Stimulated activated CD4-positive, alpha-beta T cell treated with anti-CD3 and anti-CD28 coated beads, Interleukin-4, amount 100 ng/mL, for 4 hours (primary cell): ENCODE measurements at places on chromosomes 7 and 10.

DNA sequence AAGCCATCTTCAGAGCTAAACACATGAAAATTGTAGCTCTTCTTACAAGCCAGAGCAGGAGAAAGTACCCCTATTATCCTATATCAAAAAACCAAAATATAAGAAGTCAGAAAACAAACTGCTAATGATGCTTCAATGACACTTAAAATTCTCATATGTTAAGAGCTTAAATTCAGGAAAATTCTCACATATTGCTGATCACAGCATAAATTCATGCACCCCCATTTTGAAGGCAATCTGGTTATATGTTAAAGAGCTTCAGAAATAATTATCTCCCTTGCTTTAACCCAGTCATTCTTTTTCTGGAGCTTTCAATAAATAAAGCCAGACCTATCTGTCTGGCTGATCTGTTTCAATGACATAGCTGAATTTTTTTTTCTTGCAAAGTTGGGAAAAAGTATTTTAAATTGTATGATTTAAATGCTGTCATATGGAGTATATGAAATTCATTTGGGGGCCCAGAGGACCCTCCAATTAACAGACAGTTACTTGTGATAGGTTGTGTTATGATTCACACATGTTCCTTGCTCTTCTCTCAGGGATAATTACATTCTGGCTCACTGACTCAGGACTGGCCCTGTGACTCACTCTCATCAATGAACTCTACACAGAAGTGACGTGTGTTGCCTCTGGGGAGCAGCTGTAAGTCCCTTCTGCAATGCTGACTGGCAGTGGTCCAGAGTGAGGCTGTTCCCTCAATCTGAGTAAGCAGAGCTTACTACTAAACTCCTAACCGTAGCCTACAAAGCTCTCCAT lies 85.2 kb downstream of the HGF start:
- no peak for DNase-seq

DNA sequence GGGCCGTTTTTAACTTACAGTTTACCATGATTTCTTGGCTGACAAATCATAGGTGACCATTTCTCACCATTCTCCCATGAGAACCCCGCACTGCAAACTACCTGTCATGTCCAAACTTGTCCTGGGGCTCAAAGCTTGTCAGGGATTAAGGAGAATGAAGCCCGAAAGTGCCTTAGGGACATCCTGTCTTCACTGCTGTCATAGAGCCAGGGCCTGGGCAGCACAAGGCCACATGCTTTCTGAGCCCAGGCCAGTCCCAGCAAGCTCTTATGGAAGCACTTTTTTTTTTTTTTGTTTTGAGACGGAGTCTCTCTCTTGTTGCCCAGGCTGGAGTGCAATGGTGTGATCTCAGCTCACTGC lies 33.9 kb downstream of the CCM2 start:
- DNase-seq: no peak

GRCh38 chr7:5360451-5360850 lies 63.2 kb downstream of the TNRC18 start:
- DNase-seq: no peak

- DNase-seq: no peak
These were observed 22.5 kb downstream of the PDZD8 start for GRCh38 chr10:117352724-117353123.

- DNase-seq: no peak
These were observed 661.8 kb upstream of the MBL2 start for GRCh38 chr10:53434413-53434812.

DNA sequence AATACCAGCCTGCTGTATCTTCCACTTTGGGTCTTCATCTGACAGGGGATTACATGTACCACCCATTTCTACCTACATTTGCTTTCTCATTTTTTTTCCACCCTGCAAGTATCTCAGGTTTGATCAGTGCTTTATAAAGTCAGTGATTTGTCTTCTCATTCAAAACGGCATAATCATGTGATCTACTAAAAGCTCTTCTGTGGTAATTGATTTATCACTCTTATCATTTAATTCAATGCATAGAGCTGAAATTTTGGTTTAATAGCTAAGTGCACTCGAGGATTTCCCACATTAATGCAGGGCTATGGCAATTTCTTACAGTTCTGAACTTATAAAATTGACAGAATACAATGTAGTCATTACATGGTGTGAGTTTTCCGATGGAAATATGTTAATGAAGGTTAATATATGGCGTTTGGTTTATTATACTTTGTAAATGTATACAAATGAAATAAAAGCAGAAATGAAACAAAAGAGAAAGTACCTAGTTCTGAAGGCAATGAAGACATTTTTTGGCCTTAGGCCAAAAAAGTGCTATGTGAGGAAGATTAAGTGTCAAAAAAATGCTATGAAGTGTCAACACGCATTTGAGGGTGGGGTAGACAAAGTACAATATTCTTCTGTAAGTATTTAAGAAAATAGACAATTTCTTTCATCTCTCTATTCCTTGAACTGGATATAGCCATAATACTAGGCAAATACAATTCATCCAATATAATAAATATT lies 457.3 kb downstream of the ETV1 start:
- DNase-seq: no peak

DNA sequence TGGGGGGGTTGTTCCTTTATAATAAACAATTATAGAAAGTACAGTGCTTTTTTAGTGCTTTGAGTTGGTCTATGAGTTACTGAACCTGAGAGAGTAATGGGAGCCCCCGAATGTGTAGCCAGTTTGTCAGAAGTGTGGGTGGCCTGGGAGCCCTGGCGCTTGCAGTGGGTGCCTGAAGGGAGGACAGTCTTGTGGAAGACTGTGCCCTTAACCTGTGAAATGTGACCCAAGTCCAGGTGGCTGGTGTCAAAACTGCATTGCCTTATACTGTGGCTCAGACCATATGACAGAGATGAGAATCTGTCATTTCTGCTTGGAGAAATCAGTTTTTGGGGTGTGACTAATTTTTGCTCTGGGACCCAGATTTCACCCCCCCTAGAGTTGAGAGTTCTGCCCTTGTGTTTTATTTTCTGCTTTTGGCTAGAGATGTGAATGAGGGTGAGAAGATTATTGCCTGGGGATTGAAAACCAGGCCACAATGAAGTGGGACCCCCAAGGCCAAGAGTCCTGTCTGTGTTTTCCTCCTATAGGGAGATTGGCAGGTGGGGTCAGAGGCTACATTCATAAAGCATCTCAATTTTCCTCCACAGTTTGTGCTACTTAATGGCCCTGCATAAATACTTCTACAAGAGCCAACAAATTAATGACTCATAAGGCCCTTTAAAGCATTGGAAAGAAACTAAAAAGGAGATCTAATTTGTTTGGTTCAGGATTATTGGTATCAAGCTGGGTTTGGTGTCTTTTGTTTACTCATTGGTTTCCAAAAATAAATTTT lies 24.1 kb upstream of the CARD11 start:
- DNase-seq: no peak

DNA sequence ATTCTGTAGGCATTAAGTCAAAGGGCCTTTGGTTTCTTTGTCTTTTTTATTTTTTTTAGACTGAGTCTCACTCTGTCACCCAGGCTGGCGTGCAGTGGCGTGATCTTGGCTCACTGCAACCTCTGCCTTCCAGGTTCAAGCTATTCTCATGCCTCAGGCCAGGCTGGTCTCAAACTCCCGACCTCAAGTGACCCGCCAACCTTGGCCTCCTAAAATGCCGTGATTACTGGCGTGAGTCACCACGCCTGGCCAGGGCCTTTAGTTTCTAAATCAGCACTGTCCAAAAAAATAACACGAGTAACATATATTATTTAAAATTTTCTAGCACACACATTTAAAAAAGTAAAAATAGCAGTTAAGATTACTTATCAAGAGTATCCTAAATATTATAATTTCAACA lies 11.1 kb upstream of the ACSL5 start:
- no peak for DNase-seq

GRCh38 chr7:106864298-106865081 lies 592 bp upstream of the PIK3CG start:
- DNase-seq: no peak

DNA sequence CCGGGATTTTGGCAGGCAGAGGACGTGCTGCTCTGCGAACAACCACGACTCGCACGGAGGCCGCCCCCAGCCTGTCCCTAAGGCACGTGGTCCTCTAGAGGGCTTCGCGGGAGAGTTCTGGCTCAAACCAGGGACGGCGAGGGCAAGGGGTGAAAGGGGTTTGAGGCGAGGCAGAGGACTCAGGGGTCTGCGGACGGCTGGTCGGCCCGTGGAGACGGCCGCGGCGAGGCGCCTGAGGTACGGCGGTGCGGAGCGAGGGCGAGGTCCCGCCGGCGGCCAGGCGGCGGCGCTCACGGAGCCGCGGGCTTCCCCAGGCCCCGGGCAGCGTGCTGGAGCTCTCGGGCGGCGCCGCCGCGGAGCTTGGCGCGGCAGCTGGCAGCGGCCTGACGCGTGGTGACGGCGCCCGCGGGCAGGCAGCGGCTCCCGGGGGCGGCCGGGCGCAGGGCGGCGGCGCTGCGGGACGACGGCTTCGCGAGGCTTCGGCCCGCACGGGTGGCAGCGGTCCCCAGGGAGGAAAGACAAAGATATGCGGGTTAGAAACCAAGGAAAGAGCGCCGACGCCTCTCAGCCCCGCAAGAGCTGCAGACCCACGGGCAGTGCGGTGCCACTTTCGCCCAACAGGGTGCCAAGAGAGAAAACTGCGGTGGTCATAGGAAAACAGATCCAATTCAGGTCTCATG lies 44.8 kb downstream of the ZNF800 start:
- DNase-seq: peak; percentile 75

- DNase-seq: no peak
These were observed 179.3 kb downstream of the ARHGAP12 start for GRCh38 chr10:31749301-31749700.

GRCh38 chr10:79244841-79245504 lies 102.3 kb upstream of the PPIF start:
- DNase-seq: no peak

DNA sequence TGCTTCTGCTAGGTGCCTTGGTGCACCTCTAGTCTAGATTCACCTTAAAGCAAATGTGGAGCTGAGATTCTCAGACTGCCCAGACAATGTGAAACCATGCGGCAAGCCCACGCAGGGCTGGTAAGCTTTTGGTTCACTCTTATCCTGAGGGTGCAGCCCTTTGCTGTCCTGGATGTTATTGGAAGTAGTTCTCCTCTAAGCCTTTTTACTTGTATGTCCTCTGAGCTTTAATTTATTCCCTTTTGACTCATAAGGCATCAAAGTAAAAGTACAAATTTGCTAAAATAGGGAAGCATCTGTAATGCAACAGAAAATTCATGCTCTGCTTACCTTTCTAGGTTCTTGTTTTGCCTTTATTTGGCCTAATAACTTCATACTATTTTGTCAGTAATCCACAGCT lies 186.8 kb downstream of the MACC1 start:
- DNase-seq: no peak

GRCh38 chr10:21021843-21022594 lies 124.9 kb upstream of the NEBL start:
- DNase-seq: no peak

DNA sequence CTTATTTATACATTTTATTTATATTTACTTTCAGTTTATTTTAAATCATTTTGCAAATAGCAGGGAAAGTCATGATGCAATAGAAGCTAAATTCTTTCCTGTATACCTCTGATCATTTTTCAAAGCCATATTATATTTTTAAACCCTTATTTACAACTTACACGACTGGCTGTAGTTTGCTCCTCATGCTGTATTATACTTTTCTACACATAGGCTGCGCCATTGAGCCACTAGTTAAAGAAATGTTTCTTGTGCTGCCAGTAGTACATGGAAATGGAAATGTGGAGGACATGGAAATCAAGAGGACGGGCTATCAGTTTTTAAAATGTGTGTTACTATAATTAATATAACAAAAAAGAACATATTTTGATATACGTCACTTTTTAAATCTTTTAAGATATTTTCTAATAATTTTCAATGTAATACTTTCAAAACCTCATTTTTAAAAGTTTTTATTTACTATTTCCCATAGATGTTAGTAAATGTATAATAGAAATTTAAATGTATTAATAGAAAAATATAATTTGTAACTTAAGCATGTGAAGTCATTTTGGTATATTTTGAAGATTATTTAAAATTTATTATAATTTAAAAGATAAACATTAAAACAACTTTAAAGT lies 118.5 kb downstream of the VTI1A start:
- no peak for DNase-seq

DNA sequence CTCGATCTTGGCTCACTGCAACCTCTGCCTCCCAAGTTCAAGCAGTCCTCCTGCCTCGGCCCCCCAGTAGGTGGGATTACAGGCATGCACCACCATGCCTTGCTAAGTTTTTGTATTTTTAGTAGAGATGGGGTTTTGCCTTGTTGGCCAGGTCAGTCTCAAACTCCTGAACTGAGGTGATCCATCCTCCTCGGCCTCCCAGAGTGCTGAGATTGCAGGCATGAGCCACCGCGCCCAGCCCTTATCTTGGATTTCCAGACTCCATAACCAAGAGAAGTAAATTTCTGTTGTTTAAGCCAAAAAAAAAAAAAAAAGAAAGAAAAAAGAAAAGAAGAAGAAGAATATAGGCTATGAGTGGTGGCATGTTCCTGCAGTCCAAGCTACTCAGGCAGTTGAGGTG lies 53.3 kb upstream of the RABGEF1 start:
- DNase-seq: no peak

- DNase-seq: no peak
These were observed 8.8 kb downstream of the ADAMTS14 start for GRCh38 chr10:70680899-70681730.

DNA sequence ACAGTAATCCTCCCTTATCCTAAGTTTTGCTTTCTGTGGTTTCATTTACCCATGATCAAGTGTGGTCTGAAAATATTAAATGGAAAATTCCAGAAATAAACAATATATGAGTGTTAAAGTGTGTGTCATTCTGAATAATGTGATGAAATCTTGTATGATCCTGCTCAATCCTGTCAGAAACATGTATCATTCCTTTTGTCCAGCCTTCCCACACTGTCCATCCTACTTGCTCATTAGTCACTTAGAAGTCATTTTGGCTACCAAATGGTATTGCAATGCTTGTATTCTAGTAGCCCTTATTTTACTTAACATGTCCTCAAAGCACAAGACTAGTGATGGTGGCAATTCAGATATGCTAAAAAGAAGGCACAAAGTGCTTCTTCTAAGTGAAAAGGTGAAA lies 1211.2 kb upstream of the SORCS1 start:
- no peak for DNase-seq

DNA sequence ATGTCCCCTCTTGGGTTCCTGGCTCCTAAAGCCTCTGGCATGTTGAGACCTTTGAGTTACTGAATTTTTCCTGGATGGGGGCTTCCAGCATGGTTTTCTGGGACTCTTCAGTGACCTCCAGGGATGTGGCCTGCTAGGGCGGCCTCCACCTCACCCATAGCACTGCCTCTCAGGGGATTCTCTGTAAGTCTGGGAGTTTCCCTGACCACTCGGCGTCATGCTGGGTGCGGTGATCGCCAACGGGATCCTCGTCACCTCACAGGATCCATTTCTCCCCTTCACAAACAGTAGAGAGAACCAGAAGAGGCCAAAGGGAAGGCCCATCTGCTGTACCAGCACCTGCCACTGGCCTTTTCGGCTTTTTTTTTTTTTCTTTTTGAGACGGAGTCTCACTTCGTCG lies 84.3 kb downstream of the NPTX2 start:
- no peak for DNase-seq

GRCh38 chr10:18205098-18205834 lies 65.0 kb downstream of the CACNB2 start:
- DNase-seq: no peak
